Occipital lobe (tissue), 3 donors: ENCODE measurements at places on chromosomes 12 and 14.

DNA sequence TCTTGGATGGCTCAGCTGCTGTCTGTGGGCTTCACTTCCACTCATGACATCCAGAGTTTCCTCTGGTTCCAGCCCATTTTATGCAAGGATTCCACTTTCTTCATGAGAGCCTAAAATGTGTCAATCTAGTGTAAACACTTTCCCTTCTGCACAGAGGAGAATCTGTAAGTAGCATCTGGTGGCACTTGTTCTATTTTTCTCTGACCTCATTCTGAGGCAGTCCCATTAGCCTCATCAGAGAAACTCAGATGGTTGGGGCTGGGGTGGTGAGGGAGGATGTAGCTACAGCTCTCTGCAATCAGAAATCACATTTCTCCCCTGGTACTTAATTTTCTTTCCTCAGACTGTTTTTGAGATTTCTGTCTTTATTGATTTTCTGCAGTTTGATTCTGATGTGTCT, 81.6 kb downstream of the PRMT8 start:
- DNase-seq = no peak

- no peak for DNase-seq
Measured at GRCh38 chr12:78085542-78086182, 255.0 kb downstream of the NAV3 start.

GRCh38 chr14:72416892-72417291, 477.0 kb downstream of the DPF3 start:
- DNase-seq = no peak

- no peak for DNase-seq
Measured at GRCh38 chr12:124388038-124388671, 93.3 kb downstream of the RFLNA start.

- DNase-seq = no peak
Measured at GRCh38 chr12:122064780-122065588, 13.6 kb upstream of the MLXIP start.

DNA sequence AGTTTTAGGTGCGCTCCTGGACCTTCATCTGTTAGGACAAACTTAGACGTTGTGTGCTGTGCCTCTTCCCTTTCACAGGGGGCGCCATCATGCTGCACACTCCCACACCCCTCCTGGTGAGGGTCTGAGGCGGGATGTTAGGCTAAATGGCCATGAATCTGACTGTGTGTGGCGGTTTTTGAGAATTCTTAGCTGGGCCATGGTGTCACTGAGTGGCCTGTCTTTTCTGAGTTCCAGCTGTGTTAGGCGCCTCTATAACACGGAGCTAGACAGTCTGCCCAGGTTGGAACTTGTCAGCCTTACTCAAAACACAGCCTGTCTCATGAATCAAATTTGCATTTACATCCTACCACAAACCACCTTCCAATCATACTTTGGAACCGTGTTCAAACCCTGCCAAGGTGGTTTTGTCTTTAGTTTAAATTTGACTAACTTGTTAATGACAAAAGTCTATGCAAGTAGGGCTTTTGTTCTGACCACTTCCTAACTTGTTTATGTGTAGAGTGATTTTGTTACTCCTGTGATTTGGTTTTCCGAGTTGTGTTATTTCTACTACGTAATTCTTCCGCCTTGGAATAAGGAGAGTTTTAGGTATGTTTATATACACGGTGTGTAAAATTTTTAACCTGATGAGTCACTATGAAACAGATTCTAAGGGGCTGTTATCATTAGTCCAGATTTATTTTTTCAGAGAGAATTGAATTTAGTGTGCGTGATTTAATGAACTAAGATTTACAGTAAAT, 19.6 kb downstream of the ACVR1B start:
- DNase-seq = no peak

DNA sequence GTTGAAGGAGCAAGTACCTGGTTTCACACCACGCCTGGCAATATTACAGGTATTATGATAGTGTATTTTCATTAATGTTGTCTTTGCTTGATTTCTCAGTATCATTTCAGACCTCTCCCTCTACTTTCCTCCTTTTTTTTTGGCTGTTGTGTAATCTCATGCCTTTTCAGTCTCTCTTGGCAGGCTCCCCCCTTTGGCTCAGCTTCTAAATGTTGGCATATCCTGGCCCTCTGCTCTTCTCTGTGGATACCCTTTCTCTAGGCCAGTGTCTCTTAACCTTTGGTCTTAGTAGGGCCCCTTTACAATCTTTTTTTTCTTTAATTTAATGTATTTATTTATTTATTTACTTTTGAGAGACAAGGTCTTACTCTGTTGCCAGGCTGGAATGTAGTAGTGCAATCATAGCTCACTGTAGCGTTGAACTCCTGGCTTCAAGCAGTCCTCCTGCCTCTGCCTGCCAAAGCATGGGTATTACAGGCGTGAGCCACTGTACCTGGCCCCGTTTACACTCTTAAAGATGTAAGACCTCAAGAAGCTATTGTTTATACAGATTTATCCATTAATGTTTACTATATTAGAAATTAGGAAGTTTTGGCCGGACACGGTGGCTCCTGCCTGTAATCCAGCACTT, 12.8 kb downstream of the MTHFD1 start:
- no peak for DNase-seq

DNA sequence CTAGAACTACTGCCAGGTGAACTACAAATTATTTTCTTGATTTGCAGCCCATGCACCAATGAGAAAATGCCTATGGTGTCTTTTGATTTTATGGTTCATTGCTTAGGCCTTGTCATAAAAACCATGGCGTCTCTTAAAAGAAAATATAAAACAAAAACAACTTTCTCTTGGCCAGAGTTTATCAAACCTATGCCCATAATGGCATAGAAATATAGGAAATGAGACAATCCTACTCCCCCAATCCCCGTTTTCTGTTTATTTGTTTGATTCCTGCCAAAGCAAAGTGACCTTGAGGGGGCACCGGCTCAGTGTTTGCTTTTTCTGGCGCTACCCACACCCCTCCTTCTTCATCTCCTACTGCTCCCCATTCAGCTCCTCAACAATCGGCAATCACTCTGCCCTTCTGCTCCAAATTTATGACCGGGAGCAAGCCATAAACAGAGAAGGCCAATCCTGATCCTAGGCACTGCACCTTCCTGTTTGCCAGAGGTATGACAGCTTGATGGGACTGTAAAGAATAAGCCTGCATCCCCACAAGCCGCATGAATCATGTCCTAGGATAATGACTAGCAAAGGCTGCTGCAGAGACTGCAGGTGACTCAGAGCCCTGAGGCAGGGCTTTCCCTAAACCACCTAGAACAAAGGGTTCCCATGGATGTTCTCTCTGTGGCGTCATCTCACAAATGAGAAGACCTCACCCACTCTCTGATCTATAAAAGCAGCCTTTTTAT, 874.9 kb downstream of the NRXN3 start:
- peak; percentile 21 for DNase-seq
